Inflammatory macrophage treated with lipopolysaccharide for 4 hours (primary cell): ENCODE measurements at places on chromosomes 2 and 18.

- DNase-seq, result no peak
Observed at GRCh38 chr2:132521341-132521740, 104.7 kb downstream of the GPR39 start.

DNA sequence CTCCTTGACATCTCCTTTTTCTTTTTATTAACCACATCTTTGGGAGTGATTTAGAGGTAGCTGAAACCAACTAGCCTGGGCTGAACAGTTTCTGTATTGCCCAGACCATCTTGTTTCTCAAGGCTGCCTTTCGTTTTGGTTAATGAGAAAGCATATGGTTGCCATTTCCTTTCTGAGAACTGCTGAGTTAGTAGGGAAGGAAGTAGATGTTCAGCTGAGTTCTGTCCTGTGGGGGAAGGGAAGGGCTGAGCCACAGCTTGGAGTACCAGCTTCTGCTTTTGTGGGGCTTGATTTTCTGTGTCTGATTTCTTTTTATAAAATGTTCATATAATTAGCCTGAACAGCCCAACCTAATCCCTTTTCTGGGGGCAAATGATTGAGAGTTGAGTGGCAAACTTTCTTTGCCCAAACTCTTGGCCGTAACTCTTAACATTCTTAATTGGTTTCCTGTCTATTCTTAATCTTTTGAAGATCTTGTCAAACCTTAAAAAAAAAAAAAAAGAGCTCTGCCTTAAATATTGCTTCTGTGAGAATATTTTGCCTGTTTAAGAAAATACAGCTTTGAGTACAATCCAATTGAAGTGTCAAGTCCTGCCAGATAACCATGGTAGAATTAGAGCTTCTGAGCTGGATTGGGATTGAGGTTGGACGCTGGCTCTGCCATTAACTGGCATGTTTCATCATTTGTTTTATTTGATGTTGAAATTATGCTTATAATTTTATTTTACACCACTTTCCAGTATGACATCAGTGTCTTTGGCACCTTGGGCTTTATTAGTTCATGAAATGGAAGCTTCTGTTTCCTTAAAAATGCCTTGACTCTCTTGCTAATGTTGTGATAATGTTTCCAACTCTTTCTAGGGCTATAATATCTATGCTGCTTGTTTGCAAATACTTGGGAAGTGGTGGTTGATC is 1.9 kb upstream of the NABP1 start:
- DNase-seq, result peak; percentile 98

DNA sequence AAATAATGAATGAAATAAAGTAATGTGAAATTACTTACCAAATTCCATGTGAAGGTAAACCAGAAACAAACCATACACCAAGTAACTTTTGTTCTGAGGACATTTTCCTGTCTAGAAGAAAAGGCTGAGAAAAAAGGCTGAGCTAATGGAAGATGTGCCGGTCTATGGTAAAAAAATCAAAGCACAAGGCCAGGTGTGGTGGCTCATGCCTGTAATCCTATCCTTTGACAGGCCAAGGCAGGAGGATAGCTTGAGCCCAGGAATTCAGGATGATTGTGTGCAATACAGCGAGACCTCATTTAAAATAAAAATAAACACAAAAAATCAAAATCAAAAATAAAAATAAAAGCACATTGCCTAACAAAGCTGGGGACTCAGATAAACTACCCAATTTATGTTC is 6.7 kb downstream of the ORC4 start:
- no peak for DNase-seq

DNA sequence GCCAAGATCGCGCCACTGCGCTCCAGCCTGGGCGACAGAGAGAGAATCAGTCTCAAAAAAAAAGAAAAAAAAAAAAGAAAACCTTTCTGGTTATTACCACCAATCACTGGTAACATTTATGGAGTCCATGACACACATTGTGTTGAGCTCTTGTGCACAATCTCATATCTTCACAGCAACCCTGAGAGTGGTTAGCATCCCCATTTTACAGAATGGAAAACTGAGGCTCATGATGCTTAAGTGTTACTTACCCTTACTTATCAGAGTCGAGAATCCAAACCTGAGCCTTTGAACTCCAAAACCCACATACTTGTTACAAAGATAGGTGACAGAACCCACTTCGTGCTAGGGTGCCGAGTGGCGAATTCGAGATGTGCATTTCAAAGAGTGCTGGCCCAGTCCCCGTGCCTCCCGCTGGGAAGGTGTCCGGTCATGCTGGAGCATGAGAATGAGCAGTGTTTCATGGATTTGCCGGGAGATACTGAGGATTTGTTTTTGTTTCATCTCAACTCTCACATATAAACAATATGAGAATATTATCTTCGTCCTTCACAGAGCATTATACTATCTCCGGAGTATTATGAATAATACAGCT is 50.9 kb downstream of the CYP27C1 start:
- no peak for DNase-seq

- DNase-seq, result no peak
Observed at GRCh38 chr2:70118798-70119454, 31.6 kb downstream of the PCBP1 start.

DNA sequence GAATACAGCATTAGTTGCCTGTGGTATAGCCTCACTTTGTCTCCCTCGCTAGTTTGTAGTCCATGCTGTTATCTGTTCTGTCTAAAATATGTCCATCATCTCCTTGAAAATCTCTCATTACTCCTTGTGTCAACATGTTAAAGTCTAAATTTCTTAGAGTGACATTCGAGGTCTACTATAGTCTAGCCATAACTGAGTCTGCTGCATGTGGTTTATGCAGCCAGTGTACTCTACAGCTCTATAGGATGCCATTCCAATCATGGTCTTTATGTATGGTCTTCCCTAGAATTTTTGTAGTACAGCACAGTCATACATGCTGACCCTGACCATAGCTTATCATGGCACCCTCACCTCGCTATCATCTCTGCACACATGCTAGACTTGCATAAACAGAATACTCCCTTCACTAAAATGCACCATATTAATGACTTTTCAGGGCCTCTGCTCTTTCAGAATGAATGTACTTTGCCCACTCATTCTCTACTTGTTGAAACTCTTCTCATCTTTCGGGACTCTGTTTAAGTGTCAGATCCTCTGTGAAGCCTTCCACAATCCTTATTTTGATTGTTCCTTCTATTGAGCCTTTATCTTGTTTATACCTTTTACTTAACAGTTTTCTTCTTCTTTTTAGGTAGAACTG is 12.8 kb downstream of the TANK start:
- no peak for DNase-seq

GRCh38 chr2:173653432-173653805 is 298.7 kb downstream of the CDCA7 start:
- no peak for DNase-seq

- DNase-seq, result no peak
Observed at GRCh38 chr2:222284466-222284865, 14.3 kb downstream of the PAX3 start.

GRCh38 chr2:156481312-156481711 is 45.1 kb downstream of the GPD2 start:
- DNase-seq, result no peak

- DNase-seq, result no peak
Observed at GRCh38 chr2:195823206-195823605, 166.2 kb downstream of the SLC39A10 start.

GRCh38 chr2:27804146-27804545 is 32.6 kb downstream of the MRPL33 start:
- DNase-seq, result no peak

- no peak for DNase-seq
Observed at GRCh38 chr2:189498205-189498604, 56.9 kb downstream of the WDR75 start.

GRCh38 chr2:20541294-20541640 is 94.4 kb downstream of the RHOB start:
- DNase-seq, result no peak

DNA sequence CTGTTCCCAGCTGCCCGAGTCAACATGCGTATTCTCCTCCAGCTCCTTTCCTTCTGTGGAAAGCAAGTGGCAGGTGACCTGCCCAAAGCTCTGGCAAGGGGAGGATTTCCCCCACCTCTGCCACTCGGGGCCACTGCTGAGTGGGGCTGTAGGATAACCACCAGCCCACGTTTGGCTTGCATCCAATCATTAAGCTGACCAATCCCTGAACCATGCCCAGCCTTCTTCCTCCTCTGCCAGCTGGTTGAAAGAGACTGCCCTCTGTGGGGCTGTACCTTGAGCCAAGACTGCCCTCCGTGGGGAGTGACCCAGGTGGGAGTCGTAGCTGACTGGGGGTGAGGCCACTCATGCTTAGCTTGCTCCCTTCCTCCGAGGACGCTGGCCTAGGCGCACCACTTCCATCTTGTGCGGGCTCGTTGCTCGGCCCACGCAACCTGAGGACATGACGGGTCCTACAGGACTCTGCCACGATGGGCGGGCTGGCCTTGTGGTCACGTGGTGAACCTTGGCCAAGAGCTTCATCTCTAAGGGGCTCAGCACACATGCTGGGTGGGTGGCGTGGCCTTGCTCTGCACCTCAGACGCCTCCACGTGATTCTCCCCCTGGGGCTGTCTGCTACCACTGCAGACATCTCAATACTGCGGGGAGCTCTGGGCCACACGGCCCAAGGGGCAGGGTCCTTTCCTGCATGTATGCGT is 112.1 kb downstream of the NDUFA10 start:
- no peak for DNase-seq

DNA sequence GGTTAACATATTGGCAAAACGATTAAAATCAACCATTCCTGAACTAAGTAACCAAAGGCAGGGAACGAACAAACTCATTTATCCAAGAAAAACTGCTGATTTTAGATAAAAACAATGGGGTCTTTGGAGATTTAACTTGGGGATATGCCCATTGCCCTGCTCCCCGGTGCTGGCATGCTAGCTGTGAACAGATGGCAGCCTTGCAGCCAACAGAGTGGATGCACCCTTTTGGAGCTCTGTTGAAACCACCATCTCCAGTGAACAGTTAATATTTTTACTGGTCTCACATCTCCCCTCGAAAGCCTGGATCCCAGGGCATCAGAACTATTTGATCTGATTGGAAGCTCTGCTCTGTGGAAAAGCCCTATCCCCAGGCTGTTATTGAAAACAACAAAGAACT is 303.1 kb downstream of the TGIF1 start:
- DNase-seq, result no peak

GRCh38 chr2:191169456-191170300 is 18.9 kb upstream of the STAT4 start:
- no peak for DNase-seq

GRCh38 chr2:62197011-62197924 is 1.4 kb downstream of the B3GNT2 start:
- peak; percentile 37 for DNase-seq

DNA sequence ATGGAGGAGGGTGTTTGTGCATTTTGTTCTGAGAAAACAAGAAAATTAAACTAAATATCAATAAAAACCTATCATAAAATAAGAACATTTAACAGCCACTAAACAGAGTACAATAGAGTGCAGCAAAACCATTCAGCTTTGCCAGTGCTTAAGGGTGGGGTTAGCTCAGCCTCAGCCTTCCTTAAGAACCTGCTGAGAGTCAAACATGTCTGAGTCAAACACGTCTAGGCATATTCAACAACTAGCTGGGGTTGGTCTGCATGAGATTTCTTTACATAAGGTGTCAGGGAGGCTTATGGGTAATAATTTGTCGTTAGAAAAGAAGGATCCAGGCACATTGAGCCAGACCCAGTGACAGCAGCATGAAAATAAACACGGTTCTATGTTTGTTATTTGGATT is 298.2 kb downstream of the SP3 start:
- no peak for DNase-seq

GRCh38 chr2:233234264-233234663 is 17.2 kb upstream of the ATG16L1 start:
- no peak for DNase-seq

GRCh38 chr2:26347286-26347865 is 787 bp upstream of the ADGRF3 start:
- no peak for DNase-seq
